ENCODE measurements at places on chromosomes 13 and 19. TPM values are rescaled to one million over a fixed set of nuclear protein-coding genes. Genes with fewer than 3 reads are reported as not detected.

The MEX3D gene
- total RNA-seq, result 4.8 TPM

The WASF3 gene
- 0.81 TPM for total RNA-seq

The ZNF541 gene
- under 0.01 TPM for total RNA-seq

The RFPL4A gene
- total RNA-seq, result under 0.01 TPM

The RFPL4AL1 gene
- total RNA-seq, result not detected

The CLEC4G gene
- total RNA-seq, result under 0.01 TPM

The C5AR1 gene
- 0.81 TPM for total RNA-seq

The SBK2 gene
- under 0.01 TPM for total RNA-seq

The VSTM1 gene
- 2.2 TPM for total RNA-seq

DNA sequence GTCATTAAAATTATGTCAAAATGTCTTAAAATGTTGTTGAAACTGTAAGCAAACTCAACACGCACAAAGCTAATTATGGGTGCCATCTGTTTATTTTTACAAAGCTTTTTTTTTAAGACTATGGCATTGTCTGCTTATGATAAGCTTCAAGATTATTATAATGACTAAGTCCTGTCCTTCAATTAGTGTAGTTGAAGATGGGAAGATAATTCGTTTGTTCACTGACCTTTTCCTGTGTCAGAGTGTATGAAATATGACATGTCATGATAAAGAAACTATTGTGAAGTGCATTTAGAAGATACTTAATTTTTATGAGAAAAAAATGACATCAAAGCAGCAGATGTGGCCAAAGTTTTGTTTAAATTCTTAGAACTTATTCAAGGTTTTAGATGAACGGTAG lies 211.3 kb downstream of the PCCA start:
- DNase-seq, result no peak

DNA sequence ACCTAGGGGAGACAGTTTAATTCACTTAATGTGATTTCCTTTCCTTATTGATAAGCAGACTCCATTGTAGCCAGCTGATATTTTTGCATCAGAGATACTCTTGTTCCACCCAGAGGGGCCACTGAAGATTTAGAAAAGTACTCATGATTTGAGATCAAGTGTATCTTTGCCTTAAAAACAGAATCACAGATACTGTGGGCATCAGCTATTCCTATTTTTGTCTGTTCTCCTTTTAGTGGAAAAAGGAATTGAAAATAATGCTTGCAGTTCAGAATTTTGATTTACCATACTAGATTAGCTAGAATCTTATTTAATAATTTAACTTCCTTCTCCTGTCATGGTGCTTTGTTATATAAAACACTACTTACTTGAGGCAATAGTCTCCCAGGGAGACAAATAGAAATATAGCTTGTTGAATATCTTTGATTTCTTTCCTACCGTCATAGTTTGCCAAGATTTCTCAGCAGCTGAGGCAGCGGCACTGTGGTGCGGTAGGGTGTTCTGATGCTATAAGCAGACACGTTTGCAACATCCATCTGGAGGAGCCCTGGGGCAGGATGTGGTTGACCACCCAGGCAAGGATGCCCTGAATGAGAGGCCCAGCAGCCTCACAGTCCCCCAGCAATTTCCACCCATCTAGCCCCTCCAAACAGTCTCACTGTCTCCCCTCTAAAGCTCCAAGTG lies 47.0 kb upstream of the RAP2A start:
- no peak for DNase-seq

DNA sequence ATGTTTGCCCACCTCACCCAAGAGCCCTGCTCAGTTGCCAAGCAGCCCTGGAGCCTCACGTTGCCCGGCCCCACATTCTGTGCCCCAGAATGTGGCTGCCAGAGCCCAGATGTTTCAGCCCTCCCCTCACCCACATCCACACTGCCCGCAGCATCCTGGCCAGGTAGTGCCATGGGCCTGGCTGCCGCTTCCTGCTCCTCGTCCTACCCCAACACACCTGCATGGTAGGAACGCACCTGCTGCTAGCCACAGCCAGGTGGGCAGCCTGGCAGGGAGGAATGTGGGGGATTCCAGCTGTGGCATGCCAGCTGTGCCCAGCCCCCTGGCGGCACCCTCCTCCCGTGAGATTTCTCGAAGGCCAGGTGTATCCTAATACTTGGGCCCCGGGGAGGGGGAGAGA lies 7.5 kb upstream of the NFIX start:
- no peak for DNase-seq

DNA sequence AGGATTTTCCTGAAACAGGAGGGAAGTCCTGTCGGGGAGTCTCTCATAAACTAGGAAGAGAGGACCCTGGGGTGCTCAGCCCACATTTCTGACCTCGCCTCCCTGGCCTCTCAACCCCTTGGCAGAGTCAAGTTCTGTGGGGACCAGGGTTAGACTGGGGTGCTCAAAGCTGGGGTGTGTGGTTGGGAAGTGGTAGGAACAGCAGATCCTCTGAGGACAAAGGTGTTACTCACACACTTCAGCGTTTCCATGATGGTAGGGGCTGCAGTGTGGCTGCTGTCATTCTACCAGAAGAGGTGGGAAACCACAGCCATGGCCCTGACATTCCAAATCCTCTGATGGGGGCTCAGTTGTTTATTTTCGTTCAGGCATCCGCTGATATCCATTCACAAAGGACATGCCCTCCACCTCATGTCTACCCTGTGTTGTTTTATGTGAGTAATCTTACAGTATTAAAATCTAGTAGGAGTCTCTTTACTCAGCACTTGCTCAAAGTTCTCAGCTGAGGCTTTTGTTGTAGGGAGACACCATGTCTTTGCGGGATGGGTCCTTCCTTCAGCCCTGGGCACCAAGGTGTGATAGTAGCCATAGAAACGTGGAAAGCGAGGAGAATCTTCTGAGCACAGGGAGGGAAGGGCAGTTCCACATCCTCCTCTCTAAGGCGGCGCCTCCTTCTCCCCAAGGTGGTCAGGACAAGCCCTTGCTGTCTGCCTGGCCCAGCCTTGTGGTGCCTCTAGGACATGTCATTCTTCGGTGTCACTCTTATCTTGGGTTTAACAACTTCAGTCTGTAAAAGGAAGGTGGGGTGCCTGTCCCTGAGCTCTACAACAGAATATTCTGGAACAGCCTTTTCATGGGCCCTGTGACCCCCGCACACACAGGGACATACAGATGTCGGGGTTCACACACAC lies 1.5 kb downstream of the KIR2DL3 start:
- no peak for DNase-seq

GRCh38 chr19:51027873-51028272 lies 1.5 kb upstream of the KLK11 start:
- DNase-seq, result no peak

DNA sequence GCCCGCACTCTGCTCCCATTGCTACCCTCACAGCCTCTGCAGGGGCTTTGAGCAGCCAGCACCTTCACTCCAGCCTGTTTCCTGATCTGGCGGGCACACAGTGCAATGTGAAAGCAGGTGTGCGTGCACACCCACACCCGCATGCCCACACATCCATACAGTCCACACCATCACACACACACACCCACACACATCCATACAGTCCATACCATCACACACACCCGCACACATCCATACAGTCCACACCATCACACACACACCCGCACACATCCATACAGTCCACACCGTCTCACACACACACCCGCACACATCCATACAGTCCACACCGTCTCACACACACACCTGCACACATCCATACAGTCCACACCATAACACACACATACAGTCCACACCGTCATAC lies 28.0 kb downstream of the PIAS4 start:
- no peak for DNase-seq

DNA sequence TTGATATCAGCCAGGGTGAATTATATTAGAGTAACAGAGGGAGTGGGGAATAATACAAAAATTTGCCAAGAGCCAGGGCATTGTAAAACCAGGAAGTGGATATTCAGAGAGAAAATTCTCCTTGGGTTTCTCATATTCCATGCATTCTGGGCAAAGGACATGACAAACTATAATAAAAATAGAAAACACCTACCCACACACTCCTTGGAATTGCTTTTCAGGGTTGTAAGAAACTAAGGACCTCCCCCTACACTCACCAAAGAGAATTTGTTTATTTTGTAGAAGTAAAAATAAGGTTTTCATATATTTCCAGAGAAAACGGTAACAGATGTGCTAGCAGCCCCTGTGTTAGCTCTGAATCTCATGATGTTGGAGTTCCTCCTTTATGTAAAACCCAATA lies 649.6 kb downstream of the SLITRK1 start:
- DNase-seq, result no peak

DNA sequence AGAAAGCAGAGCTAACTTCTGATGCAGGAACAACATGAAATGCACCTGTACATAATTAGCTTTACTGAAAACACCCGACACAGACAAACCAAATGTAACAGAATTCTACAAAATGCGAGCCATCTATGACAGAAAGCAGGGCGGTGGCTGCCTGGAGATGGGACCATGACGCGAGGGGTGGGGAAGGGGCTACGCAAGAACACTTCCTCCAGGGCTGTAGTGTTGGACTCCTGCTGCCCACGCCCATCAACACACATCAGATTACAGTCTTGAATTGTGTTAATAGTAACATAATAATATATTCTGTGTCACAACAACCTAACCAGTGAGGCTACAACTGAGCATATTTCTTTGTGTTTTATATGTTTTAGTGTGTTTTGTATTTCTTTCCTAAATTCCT lies 103.2 kb downstream of the SPACA7 start:
- no peak for DNase-seq

GRCh38 chr13:35643625-35644024 lies 167.1 kb upstream of the MAB21L1 start:
- DNase-seq, result no peak

DNA sequence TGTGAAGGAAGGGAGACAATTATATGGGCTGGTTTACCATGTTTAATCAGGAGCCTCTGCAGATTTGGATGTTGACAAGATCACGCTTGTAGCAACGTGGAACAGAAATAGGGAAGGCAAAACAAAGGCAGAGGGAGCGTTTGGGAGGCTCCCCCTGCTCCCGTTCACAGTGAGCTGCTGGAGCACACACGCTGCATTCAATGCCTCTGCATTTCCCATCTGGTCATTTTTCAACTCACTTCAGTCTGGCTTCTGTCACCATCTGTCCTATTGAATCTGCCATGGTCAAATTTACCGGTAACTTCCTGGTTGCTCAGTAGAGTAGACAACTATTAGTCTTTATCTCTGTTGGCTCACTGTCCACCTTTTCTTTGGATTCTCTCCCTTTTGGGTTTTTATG lies 91.0 kb downstream of the NHLRC3 start:
- no peak for DNase-seq

DNA sequence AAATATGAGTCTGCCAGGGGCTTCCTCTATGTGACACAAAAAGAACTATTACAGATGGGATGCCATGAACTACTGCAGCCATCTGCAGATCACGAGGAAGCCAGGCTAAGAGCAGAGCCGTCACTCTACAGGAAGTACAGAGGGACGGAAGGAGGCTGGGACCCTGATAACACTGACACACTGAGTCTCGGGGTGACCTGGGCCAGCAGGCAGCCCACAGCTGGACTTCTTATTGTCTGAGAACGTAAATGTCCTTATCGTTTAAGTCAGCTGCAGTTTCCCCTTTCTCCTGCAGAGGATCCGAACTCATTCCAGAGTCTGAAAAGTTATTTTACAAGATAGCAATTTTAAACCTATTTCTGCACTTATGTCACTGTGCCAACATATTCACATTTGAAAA lies 20.7 kb downstream of the PARP4 start:
- peak; percentile 89 for DNase-seq

GRCh38 chr13:109297628-109298027 lies 488.8 kb downstream of the IRS2 start:
- DNase-seq, result no peak

- DNase-seq, result no peak
These were observed 3.7 kb upstream of the ZNRF4 start for GRCh38 chr19:5451494-5451893.

DNA sequence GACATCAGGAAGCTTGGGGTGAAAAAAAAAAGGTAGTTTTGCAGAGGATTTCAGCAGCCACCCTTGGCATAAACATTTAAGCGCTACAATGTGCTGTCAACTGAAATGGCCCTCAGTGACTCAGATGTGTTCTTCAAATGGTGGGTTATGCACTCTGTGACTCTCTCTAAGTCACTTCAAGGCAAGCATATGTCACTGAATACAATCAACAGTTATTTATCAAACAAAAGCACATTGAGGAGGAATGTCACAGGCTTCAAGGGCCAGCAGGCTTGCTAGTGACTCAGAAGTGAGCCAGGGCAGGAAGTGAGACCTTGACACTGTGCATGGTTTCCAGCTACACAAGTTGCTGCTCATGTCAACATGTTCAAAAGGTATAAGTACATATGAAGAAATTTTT lies 523.7 kb upstream of the HTR2A start:
- no peak for DNase-seq

- DNase-seq, result no peak
These were observed 17.1 kb downstream of the ACTL9 start for GRCh38 chr19:8681345-8682029.

GRCh38 chr19:36331353-36332228 lies 47.4 kb downstream of the ZFP14 start:
- DNase-seq, result peak; percentile 92

- no peak for DNase-seq
These were observed 73.0 kb downstream of the ANKRD10 start for GRCh38 chr13:110841846-110842245.

GRCh38 chr13:31891472-31891871 lies 140.1 kb upstream of the FRY start:
- DNase-seq, result no peak

- no peak for DNase-seq
These were observed 43.1 kb downstream of the LHFPL6 start for GRCh38 chr13:39559847-39560246.

DNA sequence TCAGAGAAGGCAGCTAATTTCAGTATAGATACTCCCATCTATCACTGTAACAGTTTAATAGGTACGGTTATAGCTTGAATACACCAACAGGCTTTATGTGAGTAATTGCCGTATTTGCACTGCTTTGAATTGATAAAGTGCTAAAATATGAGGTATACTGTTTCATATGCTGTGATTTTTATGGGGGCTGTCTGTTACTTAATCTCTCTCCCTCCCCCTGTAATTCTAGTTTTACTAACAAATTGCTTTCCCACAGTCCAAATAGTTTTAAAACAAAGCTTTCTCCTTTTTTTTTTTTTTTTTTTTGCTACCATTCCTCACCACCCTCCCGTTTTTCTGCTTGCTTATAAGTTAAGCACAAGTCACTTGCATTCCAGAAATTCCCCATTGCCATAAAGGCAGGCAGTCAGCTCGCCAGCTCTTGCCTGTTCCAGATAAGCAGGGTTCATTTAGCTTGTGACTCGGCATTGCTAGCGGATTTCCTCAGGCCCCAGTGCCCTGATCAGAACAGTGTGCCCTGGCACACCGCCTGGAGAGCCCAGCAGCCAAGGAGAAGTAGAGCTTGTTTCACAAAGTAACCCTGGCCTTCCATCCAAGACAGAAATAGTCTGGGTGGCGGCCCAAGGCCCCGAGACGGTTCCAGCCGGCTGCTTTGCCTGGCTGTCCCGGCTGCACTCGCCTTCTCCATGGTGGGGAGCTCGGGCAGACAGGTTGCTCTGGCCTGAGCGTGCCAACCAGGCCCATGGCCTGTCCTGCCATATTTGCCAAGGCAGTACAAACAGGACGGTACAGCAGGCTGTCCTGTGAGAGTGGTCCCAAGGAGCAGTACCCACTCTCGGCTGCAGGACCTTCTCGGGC lies 43.5 kb upstream of the NPAS1 start:
- DNase-seq, result no peak
